Osteocyte (in vitro differentiated cells): ENCODE measurements at places on chromosomes 6 and 20. TPM values are rescaled to one million over a fixed set of nuclear protein-coding genes. Genes with fewer than 3 reads are reported as not detected.

Gene SLC26A8
- not detected in 2 replicates for total RNA-seq

- DNase-seq = no peak
- H3K36me3 ChIP-seq = peaks cover 4% of the 10 kb centered on the region
- H3K4me1 ChIP-seq = peaks cover 20% of the 10 kb centered on the region
- peak overlapping the region; percentile 96 for H3K27ac ChIP-seq
Observed at GRCh38 chr6:169427856-169428255, 174.2 kb upstream of the THBS2 start.

- H3K4me1 ChIP-seq = peaks cover 8% of the 10 kb centered on the region
- H3K4me3 ChIP-seq = peak overlapping the region; percentile 6
- H3K36me3 ChIP-seq = no peaks in the 10 kb centered on the region
Observed at GRCh38 chr6:111845441-111845871, 27.8 kb downstream of the FYN start.

GRCh38 chr6:53943395-53943794 is 148.6 kb downstream of the LRRC1 start:
- H3K27me3 ChIP-seq = no peaks in the 10 kb centered on the region
- peak overlapping the region; percentile 73 for H3K27ac ChIP-seq
- no peak for DNase-seq
- no peaks in the 10 kb centered on the region for H3K36me3 ChIP-seq
- H3K4me1 ChIP-seq = peaks cover 26% of the 10 kb centered on the region
